ENCODE measurements at places on chromosomes 2 and 18.

DNA sequence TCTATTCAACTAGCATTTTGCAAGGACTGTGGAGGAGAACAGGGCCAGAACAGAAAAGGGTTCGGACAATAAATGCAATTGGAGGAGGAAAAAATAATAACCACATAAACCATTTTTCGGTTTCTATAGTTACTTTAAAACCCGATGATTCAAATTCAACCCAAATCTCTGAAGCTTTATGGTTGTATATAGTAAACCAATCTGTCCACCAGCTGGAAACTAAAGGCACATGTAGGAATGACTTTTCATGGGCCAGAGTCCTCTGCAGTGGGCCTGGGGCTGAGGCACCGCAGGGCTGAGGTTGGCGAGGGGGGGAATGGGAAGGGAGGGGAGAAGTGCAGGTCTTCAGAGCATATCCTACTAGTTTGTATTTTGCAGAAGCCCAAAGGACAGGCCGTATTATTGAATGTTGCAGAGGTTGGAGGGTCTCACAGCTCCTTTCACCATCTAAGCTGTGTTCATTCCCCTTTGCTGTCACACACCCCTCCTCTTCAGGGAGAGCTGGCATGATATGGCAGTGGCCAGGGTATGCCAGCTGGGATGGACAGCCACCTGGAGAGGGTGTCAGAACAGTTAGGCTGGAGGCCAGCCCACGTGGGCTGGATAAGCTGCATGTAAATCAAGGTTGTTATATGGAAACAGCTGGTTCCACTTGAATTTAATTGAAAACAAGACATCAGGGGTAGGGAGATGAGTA, 267.1 kb downstream of the PRKCE start:
- no peak for DNase-seq

- DNase-seq = peak; percentile 88
Measured at GRCh38 chr2:144083211-144083610, 436.7 kb downstream of the ZEB2 start.

GRCh38 chr2:234291765-234292204, 205.1 kb downstream of the ARL4C start:
- peak; percentile 75 for DNase-seq

GRCh38 chr2:109013051-109013450, 24.0 kb upstream of the EDAR start:
- DNase-seq = no peak

- DNase-seq = no peak
Measured at GRCh38 chr2:191557841-191558240, 120.1 kb upstream of the NABP1 start.

DNA sequence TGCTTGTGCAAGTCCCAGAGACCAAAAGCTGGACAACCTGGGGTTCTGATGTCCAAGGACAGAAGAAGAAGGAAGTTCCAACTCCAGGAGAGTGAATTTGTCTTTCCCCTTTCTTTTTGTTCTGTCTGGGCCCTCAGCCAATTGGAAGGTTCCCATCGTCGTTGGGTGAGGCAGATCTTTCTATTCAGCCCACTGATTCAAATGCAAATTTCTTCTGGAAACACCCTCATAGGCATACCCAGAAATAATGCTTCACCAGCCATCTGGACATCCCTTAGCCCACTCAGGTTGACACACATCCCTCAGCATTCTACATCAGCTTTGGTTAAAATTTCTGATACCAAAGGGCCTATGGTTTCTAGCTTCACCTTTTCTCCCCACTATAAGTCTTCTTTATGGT, 156.5 kb downstream of the SP3 start:
- no peak for DNase-seq

- DNase-seq = no peak
Measured at GRCh38 chr2:60318544-60318943, 234.9 kb downstream of the BCL11A start.

- DNase-seq = no peak
Measured at GRCh38 chr18:13178197-13178596, 40.4 kb upstream of the LDLRAD4 start.

Measured in kidney tubule cell (primary cell).